IMR-90 (cell line): ENCODE measurements at places on chromosomes 2 and 18. TPM values are rescaled to one million over a fixed set of nuclear protein-coding genes. Genes with fewer than 3 reads are reported as not detected.

TEKT4 gene
- total RNA-seq = not detected in 2 replicates

- peak; percentile 26 for DNase-seq
Measured at GRCh38 chr2:63903003-63903402, 61.3 kb downstream of the UGP2 start.

GRCh38 chr2:86022661-86023365, 82.9 kb downstream of the POLR1A start:
- DNase-seq = no peak

- DNase-seq = peak; percentile 14
Measured at GRCh38 chr18:74326231-74326630, 10.6 kb downstream of the C18orf63 start.

DNA sequence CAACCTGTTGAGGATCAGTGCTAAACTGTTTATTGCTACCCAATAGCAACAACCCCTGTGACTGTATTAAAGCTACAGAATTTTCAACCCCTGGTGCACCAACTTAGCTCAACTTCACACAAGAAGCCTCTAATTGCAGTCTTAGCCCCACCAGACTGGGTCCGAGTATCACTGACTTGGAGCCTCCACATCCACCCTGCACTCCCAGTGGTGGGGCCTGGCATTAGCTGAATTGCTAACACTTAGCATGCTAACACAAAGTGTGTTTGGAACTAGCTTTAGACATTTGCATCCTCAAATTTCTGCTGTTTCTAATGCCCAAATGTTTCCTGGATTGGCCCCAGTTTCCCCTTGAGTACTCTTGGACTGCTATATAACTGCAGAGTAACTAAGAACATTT, 298.6 kb downstream of the AGPS start:
- no peak for DNase-seq

ZDBF2 gene
- total RNA-seq = 10.2 and 16.7 TPM in 2 replicates

NEURL3 gene
- not detected in 2 replicates for total RNA-seq

DNA sequence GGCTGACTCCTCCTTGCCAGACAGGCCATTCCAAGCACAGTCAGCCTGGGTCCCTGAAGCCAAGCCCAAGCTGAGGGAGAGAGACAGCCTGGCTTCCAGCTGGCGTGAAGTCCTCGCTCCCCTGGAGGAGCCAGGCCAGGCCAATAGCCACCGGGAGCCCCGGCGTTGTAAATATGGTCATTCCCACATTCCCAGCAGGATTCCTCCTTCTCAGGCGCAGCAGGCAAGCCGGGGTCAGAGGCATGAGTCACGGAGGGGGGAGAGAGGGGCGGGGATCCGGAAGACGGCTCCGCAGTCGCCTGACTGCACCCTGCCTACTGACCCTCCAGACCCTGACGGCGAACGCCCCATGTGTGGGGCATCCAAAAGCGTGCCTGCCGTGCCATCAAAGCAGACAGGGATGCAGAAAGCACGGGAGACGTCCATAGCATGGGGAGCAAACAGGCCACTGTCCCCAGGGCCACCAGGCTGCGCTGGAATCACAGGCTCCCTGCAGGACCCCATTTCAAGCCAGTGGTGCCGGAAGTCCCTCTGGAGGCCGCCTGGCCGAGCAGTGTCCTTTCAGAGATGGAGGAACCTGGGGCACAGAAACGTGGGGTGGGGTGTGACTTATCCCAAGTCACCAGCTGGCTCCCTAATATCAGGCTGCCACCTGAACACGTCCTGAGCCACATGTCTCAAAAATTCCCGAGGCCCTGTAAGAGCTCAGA, 48.2 kb downstream of the TWIST2 start:
- peak; percentile 91 for DNase-seq

- DNase-seq = no peak
Measured at GRCh38 chr2:229920011-229920641, 1.7 kb downstream of the TRIP12 start.

GRCh38 chr2:207315131-207315530, 149.4 kb upstream of the KLF7 start:
- peak; percentile 44 for DNase-seq

- peak; percentile 38 for DNase-seq
Measured at GRCh38 chr18:45760462-45761036, 36.6 kb downstream of the SLC14A1 start.

FAP gene
- 71.0 and 93.9 TPM in 2 replicates for total RNA-seq

ZNF396 gene
- 0.54 and 0.56 TPM in 2 replicates for total RNA-seq

DNA sequence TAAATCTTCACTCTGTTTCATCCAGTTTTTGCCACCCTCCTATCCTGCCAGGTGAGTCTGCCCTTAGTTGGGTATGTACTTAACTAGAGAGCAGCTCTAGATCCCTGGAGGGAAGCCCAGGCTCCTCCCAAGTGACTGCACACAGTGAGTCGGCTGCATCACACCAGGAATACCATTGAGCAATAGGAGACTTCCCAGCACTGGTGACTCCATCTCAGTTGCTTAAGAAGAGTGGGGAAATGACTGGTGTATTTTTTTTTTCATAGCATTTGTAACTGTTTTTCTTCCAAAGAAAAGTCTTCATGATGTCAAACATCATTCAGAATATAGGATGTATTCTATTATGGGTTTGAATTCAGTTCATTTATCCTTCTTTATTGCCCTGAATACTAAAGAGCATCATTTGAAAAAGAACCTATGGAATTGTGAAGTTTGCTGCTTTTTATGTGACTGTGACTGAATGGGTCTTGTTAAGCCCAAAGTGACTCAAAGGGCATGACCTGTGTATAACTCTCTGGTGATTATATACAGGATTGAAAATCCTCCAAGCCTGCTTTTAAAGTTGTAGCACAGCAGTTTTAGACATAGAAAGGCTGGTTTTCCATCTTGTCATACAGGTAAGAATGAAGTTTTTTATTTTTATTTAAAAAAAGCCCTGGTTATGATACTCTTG, 84.3 kb downstream of the MAP3K20 start:
- peak; percentile 99 for DNase-seq

HOXD12 gene
- total RNA-seq = not detected in 2 replicates

DNA sequence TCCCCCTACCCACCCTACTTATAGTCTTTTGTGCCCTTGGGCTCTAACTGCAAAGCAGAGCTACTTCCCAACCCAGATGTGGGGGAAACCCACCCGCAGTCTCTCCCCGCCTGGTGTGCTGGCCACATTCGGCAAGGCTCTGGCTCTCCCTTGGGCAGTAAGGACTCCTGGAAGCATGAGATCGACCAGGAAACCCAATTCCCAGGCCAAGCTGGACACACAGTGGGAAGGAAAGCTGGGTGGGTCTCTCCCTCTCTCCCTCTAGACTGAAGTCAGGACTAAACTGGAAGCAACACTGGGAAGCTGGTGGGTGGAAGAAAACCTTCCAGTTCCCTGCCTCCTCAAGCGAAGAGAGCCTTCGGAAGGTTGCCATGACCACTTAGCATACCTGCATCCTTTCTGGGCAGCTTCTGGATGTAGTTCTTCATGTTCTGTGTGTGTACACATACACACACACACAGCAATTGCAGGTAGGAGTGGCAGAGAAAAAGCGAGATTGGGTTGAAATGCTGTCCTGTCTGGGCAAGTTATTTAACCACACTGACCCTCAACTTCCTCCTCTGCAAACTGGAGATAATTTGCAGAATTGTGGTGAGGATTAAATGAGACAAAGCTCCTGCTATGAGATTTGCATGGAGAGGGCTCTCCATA, 33.9 kb downstream of the ZBTB7C start:
- DNase-seq = no peak

DNA sequence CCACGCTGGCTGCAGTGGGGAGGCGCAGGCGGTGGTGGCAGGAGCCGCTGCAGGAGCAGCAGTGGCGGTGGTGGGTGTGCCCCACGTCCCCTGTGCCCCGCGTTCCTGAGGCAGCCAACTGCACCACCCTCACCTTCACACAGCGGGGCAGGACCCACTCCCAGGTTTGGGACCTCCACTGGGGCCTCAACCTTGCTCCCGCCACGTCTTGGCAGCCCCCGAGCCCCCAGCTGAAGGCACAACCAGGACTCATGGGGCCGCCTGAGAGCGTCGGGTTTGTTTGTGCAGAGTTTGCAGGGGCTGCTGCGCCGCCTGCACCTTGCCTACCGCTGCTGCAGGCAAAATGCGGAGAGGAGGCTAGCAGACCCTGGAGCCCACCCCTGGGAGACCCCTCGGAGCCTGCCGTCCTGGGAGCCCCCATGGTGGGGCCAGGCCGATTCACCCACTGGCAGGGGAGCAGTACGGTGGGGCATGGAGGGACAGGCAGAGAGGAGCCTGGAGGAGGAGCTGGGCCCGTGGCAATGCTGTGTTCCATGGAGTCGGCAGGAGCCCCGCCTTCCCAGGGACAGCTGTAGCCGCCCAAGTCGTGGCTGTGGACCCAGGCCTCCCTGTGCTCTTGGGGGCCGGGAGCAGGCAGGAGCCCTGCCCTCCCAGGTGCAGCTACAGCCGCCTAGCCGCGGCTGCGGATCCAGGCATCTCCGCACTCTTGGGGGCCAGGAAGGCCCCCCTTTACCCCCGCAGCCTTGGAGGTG, 14.7 kb upstream of the EML6 start:
- DNase-seq = no peak

DNA sequence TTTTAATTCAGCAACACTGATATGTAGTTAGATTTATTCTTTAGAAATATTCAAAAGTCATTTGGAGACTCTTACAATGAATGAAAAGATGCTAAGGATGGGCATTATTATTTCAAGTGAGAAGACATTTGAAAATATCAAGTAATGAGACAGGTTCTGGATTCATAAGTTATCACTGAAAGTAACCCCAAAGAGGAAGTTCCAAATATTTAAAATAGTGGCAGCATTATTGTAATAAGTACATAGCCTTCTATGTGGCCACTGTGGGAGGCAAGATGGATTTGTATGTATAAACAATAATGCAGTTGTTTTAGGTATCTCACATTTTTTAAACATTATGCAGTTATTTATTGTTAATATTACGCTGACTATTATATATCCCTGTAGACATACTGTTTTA, 29.7 kb downstream of the ZC3H6 start:
- no peak for DNase-seq

DNA sequence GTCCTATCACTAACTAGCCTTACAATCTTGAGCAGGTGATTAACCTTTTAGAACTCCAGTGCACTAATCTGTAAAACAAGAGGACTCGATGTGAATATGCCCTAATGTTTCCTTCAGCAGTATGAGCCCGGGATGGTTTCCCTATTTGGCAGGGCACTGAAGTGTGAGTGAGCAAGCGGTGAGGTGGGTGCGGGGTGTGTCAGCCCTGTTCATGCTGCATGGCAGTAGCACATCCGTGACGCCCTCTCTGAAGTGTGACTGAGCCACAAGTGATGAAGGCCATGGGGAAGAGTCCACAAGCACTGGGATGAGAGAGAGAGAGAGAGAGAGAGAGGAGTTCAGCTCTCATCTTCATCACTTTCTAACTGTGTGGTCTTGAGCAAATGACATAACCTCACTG, 168.7 kb downstream of the SETBP1 start:
- DNase-seq = no peak

DNA sequence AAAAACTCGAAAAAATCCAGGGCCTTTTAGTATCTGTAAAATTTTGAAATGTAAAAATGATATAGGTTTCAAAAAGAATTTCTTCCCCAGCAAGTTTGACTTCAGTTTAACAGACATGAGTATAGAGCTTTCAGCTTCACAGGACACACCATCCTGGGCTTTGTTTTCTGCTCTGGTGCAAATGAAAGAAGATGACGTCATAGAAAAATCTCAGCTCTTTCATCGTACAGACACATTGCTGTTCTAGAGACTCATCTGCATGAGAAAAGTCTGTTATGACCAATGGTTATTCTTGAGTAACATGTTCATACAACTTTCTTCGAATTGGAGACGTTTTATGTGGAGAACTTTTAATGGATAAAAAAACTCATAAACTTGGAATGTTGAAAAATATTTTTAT, 111.7 kb upstream of the DYNAP start:
- no peak for DNase-seq

- no peak for DNase-seq
Measured at GRCh38 chr18:43442131-43442530, 164.8 kb upstream of the SYT4 start.

- peak; percentile 28 for DNase-seq
Measured at GRCh38 chr18:9552191-9552590, 62.2 kb downstream of the PPP4R1 start.

CNTNAP5 gene
- not detected in 2 replicates for total RNA-seq

- no peak for DNase-seq
Measured at GRCh38 chr2:177478029-177478428, 85.5 kb downstream of the AGPS start.

- DNase-seq = no peak
Measured at GRCh38 chr18:38198956-38199355, 633.4 kb upstream of the CELF4 start.

DNA sequence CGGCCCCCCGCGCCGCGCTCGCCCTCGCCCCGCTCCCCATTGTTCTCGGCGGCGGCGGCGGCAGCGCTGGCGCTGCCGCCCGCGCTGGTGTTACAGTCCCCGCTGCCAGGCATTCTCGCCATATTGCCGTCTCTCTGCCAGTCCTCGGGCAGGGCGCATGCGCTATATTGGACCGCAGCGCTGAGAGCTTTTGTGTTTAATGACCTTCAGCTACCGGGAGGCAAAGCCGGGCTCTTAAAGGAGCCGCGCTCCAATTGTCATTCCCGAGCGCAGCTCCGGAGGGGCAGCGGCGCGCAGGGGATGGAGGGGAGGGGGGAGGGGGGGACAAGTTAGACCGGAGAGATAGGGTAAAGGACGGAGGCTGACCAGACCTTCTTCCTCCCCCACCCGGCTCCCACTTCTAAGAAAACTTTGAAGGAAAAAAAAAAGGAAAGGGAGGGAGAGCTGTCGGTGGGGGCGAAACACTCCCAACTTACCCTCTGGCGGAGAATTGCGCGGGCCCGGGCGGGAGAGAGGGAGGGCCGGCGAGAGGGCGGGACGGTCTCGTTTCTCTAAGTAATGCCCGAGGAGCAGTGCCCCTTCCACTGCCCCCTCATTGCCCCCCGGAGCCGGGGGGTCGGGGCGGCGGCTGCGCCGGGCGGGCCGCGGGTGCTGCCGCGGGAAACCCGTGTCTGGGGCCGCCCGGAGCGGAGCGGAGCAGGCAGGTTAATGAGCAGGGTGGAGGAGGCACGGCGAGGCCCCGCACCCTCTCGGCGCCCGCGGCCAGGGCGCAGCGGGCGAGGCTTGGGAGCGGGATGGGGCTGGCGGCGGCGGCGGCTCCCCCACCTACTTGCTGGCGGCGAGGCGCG, at the start of gene KCTD1:
TSS of gene KCTD1 (minus strand) at position 139 of the 848 bp plus-strand sequence. CDS start at position 122, 17 bp downstream.
- peak; percentile 84 for DNase-seq

DNA sequence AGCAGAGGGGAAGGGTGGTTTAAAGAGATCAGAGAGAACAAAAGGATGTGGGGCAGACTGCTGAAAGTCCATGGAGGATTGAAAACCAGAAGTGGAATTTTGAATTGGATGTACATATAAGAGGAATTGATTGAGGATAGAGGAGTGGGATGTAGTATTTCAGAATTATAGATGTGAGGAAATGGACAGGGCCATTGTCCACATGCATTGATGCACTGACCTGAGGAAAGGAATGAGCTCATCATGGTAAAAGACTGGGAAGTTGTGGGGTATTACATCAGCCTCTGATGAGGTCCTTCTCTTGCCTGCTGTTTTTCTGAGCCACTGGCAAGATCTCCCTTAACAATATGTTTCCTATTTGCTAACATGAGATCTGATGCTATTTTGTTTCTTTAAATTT, 365.7 kb upstream of the FANCL start:
- DNase-seq = peak; percentile 23

ABCB11 gene
- total RNA-seq = not detected in 2 replicates
